ENCODE measurements at places on chromosomes 13 and 19.

DNA sequence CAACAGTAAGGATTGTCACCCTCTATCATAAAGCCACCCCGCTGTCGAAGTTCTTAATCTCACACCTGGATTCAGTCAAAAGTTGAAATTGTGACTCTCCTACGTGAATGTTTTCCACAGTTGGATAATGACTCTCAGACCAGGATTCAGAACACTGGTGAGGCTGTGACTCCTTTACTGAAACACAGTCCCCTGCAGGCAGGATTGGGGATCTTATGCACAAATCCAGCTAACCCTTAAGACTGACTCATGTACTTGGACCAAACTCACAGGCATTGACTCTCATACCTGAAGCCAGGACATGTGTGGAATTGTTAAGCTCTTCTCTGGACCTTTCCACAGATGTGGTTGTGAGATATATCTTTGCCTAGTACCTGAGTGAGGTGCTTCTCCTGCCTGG, 46.8 kb downstream of the ZNF85 start:
- DNase-seq: no peak

GRCh38 chr19:43362179-43362578, 8.7 kb downstream of the CD177 start:
- no peak for DNase-seq

DNA sequence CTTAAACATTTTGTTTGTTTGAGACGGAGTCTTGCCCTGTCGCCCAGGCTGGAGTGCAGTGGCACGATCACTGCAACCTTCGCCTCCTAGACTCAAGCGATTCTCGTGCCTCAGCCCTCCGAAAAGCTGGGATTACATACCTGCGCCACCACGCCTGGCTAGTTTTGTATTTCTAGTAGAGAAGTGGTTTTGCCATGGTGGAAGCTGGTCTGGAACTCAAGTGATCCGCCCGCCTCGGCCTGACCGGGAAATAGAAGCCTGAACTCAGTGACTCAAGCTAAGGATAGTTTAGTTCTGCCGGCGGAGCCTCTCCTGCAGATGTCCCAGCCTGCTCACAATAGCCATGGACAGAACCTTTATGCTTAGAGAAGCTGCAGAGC, 53.0 kb upstream of the ZNF254 start:
- DNase-seq: no peak

DNA sequence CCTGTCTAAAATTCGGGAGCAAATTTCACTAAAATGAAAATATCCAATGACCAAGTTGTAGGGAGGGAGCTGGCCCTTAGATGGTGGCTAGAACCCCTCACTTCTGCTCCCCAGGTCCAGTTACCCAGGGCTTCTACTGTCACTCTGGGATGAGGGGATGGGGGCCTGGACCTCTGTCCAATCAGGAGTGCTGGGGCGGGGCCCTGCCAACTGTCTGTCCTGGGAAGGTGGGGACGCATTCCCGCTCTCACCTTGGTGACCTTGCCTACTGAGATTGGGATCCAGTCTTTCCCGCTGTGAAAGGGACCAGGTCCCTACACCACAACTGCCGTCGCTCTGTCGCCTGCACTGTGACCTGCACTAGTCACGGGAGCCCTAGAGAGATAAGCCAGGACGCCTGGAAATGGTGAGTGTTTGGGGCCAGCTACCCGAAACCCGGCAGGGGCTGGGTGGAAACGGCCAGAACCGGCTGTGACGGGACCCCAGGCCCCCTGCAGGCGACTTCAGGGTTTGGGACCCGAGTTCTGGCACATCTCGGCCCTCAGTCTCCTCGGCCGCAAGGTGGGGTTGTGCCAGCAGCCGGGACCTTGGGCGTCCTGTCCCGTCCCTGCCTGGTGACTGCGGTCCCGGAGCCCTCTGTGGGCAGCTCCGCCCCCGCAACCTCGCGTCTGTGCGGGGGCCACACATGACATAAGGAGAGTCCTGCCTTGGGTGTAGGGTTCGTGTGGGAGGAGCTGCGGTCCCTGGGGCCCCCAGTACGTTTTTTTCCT, 22.8 kb downstream of the ZNF20 start:
- no peak for DNase-seq

GRCh38 chr13:41599619-41600018, 142.3 kb downstream of the RGCC start:
- DNase-seq: no peak

DNA sequence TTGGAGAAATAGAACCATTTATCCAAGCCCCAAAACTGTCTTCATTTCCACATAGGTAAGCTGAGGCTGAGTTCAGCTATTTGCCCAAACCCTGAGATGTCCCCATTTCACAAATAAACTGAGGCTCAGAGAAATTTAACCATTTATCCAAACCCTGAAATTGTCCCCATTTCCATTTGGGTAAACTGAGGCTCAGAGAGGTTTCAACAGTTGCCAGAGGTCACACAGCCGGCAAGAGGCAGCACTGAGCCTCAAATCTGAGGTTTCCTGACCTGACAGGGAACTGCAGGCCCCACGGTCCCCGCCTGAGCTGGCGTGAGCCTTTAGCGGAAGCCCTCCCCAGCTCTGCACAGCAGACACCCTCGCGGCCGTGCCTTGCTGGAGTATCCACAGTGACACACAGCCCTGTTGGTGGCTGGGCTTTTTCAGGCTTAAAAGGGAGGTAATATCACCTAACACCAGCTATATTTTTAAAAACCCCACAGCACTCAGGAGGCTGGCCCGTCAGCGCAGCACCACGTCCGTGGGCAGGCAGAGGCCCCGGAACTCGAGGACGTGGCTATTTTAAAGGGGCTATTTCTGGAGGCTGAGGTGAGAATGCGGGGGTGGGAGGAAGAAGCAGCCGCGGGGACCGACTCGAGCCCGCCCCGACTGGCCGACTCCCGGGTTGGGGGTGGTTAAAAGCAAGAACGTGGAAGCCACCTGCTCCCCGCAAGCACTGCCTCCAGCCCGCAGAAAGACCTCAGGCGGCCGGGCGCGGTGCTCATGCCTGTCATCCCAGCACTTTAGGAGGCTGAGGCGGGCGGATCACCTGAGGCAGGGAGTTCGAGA, 18.5 kb downstream of the PTPRS start:
- DNase-seq: no peak

DNA sequence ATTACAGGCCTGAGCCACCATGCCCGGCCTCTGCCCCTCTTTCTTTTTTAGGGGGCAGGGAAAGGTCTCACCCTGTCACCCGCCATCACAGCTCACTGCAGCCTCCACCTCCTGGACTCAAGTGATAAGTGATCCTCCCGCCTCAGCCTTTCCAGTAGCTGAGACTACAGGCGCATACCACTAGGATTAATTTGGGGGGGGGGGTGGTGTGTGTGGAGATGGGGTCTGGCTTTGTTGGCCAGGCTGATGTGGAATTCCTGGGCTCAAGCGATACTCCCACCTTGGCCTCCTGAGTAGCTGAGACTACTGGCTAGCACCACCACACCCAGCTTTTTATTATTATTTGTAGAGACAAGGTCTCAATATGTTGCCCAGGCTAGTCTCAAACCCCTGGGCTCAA, 4.2 kb downstream of the APOE start:
- no peak for DNase-seq

GRCh38 chr13:95656386-95657015, 12.0 kb upstream of the DZIP1 start:
- no peak for DNase-seq

GRCh38 chr13:44768239-44768638, 192.1 kb upstream of the TSC22D1 start:
- DNase-seq: no peak

- DNase-seq: no peak
Measured at GRCh38 chr19:49801966-49802661, 11.0 kb downstream of the FUZ start.

GRCh38 chr13:106996867-106997618, 429.1 kb upstream of the ARGLU1 start:
- DNase-seq: no peak

- no peak for DNase-seq
Measured at GRCh38 chr19:33194532-33194885, 379 bp downstream of the LRP3 start.

DNA sequence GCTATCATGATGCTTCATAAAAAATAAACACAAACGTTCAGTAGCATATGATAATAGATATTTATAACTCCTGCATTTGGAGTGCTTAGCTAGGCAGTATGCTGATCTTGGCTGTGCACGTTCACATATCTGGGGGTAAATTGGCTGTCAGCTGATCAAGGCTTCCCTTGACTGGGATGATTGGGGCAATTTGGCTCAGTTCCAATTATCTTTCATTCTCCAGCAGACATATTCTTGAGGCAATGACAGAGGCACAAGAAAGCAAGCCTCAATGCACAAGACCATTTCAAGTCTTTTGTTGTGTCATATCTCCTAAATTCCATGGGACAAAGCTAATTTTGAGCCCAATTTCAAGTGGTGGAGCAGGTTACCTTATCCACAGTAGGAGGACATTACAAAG, 142.0 kb downstream of the DLEU7 start:
- no peak for DNase-seq

DNA sequence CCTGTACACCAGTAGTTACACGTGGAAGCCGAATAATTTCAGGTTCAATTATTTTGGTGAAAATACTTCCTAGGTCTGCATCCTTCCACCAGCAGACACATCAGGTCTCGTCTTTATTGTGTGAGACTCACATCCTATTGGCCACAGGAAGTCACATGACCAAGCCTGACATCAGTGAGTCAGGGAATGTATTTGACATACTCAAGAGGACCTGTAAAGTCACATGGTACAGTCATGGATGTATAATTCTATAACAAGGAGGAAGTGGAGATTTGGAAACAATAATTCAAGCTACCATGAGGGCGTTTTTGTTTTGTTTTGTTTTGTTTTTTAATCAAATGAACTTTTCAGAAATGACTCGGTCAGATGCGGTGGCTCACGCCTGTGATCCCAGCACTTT, 9.3 kb upstream of the HIF3A start:
- no peak for DNase-seq

GRCh38 chr13:33135097-33135496, 118.9 kb downstream of the KL start:
- DNase-seq: no peak

DNA sequence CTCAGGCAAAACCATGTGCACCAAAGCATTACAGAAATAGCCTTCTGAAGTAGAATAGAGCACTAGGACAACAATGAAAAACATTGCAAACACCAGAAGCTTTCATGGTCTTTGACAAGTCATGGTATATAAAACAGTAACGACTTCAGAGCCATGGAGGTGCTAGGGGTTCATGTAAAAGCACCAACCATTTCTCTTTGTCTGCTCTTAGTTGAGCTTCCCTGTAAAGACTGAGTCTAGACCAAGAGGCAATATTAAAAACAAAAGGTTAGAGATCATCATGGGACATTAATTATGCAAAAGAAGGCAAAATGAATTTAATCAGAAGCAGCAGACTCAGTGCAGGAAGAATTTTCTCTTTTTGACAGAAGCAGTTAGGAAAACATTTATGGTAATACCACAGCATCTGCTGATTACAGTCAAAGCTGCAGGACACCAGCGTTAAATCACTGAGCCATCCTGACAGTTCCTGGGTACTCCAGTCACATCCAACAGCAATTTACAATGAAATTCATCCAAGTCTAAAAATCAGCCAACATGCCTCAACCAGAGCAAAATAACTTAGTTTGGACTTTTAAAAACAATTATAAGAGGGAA, 476.8 kb downstream of the DIAPH3 start:
- no peak for DNase-seq

DNA sequence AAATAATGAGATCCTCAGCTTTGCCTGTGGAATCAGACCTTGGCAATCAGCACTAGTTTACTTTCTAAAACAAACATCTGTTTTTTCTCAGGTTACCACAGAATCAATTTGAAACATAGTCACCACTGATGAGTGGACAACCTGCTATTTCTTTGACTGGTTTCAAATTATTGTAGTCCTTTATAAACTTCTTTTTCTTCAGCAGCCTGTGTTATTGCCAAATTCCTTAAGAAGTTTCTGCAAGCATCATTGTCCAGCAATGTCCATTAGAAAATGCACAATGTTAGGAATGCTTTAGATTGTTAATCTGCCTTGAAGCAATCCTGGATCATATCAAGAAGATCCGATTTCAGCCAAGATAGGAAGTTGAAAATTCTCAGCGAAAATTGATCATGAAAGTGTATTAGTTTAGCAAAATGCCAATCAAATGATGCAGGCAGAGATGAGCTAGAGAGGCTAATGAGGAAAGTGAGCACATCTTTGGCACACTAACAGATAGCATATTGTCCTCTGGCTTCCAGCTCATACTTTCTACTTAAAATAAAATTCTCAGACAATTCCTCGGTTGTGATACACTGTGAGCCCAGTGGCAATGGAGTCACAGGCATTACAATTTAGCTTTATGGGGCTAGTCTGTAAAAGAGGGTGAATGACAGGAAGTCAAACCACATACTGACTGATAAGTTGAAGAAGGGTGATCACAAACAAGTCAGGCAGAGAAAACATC, 270.6 kb downstream of the SLITRK6 start:
- DNase-seq: no peak

DNA sequence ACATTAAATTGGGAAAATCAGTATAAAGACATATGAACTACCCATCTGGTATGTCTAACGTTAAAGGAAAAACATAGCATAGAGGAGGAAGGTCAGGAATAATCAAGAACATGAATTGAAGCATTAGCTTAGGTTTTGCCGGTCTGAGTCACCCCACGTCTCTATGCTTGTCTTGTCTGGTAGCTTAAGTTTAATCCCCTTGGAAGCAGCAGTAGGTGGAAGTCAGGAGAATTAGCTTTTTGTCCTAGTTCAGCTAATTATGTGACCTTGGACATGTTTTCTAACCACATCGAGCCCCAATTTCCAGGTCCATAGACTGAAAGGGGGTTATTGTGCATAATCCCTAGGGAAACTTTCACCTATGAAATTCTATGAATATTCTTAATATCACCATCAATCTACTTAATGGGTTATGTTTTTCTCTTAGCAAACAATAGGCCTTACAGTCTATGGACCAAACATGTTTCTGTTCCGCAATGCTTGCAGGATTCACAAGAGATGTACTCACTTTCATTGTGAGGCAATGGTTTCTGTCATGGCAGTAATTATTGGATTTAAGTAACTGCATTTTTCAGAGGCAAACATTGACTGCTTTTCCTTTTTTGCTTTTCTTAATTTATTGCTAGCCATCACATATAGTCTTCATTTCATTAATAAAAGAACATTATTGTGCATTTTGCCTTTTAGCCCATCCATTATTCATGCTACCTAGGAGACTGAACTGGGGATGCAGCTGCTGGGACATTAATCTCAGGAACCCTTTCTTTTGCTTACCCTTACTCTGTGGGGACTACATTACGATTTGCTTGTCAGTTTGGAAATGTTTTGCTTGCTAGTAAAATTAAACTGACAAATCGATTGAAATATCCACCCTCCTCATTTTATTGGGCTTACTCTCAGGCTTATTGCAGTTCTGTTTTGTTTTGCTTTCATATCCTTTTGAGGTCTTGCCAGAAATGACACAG, 304.8 kb upstream of the MAB21L1 start:
- DNase-seq: no peak

- no peak for DNase-seq
Measured at GRCh38 chr19:12794196-12794941, 3.1 kb downstream of the JUNB start.

DNA sequence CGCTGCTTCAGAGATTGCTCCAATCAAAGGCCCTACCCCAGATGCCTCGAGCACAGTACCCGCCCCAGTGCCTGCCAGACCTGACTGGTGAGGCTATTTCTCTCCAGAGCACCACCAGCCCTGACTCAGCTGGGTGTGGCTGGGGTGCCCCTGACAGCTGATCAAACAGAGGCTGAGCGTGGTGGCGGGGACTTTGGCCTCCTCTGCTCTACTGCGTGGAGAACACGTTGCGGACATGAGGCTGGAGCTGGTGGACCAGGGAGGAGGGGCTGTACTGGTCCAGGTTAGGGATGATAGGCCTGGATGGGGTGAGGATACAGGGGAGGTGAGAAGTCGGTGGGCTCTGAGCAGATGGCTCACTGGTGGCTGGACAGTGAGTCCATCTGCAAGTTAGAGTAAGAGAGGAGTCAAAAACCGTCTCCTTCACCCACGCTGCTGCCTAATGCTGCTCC, 3.5 kb upstream of the DOCK6 start:
- no peak for DNase-seq
